ENCODE measurements at places on chromosomes 7 and 10.

- no peak for DNase-seq
These were observed 42.1 kb upstream of the ANAPC16 start for GRCh38 chr10:72173619-72174296.

DNA sequence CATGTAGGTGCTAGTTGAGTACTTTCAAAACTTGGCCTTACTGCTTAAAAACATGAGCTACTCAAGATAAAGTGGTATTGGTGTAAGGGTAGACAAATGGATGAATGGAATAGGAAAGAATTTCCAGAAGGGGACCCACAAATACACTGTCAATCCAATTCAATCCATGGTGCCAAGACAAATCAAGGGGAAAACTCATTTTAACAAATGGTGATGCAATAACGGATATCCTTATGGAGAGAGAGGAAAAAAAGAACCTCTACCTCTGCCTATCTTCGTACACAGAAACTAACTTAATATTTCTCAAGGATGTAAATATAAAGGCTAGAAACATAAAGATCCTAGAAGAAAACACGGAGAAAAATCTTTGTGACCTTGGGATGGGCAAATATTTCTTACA is 123.8 kb upstream of the RSU1 start:
- DNase-seq: no peak

DNA sequence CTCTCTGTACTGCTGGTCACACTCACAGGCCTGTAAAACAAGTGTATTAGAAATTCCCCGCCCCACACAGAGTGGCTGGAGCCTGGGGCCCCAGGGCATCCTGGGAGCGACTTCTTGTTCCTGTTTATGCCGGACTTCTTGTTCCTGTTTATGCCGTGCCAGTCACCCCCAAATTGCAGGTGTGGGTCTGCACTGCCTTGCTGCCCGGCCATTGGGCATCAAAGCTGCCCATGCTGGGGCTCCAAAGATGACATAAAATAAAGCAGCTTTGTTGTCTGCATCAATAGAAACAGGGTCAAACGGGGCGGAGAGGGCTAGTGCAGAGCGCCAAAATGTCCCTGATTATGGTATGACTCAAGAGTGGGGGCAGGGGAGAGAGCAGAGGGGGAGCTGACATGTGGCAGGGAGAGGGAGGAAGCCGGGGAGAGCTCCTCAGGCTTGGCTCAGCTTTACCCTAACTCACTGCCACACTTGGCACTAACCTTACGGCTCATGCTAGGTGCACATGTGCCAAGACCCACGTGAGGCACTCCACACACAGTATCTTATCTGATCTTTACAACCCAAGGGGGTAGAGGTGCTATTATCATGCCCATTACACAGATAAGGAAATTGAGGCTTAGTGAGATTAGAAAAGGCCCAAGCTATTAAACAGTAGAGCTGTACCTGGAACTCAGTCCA is 98.4 kb downstream of the PIP4K2A start:
- DNase-seq: no peak

- no peak for DNase-seq
These were observed 55.9 kb downstream of the ITIH5 start for GRCh38 chr10:7610651-7611389.

GRCh38 chr10:93518531-93518930 is 22.1 kb downstream of the CEP55 start:
- DNase-seq: no peak

- no peak for DNase-seq
These were observed 174.5 kb upstream of the KLF14 start for GRCh38 chr7:130908345-130909160.

DNA sequence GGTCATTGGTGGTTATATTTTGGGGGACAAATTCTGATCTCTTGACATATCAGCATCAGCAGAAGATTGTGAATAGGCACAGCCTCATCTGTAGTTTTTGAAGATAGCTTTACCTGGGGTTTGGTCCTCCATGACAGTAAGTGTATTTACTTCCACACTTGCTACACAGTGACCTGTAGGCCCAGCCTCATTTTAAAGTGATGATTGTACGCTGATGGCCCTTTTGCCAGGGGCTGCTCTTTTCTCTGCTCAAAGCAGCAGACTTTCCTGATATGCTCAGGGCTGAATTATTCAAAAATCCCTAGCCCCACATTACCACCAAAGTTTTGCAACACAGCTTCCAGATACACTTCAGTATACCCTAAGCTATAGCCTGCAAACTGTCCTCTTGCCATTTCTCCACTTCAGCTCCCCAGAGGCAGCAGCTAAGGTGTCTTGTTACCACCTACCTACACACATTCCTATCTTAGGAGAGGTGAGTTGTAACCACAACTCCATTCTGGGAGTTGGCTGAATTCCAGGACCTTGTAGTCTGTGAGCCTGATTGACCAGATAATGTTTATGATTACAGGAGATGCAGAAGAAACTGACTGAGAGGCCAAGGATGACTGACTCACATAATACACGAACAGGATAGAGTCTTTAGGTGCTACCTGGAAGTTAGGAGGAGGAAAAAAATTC is 6.0 kb downstream of the ASB4 start:
- DNase-seq: no peak

DNA sequence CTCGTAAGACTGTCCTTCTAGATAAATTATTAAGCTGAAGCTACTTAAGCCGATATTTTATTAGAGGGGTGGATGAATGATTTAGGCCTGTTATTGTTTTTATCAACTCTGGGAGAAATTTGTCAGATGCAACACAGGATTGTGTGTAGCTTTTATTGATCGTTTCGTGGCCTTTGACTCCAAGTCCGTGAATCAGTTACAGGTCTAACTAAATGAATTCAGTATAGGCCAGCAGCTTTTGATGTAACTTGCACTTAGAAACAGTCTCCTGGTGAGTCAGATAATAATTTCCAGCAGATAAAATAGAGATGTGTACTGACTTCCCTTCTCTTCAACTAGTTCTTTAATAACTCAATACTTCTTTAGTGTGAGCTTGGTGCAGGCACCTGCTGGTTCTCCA is 341.7 kb upstream of the SMIM30 start:
- DNase-seq: no peak

- DNase-seq: no peak
These were observed 23.5 kb downstream of the POLL start for GRCh38 chr10:101564490-101564991.

- DNase-seq: no peak
These were observed 17.2 kb upstream of the SEMA3D start for GRCh38 chr7:85204061-85204460.

GRCh38 chr10:57964351-57964750 is 303.3 kb downstream of the IPMK start:
- no peak for DNase-seq

DNA sequence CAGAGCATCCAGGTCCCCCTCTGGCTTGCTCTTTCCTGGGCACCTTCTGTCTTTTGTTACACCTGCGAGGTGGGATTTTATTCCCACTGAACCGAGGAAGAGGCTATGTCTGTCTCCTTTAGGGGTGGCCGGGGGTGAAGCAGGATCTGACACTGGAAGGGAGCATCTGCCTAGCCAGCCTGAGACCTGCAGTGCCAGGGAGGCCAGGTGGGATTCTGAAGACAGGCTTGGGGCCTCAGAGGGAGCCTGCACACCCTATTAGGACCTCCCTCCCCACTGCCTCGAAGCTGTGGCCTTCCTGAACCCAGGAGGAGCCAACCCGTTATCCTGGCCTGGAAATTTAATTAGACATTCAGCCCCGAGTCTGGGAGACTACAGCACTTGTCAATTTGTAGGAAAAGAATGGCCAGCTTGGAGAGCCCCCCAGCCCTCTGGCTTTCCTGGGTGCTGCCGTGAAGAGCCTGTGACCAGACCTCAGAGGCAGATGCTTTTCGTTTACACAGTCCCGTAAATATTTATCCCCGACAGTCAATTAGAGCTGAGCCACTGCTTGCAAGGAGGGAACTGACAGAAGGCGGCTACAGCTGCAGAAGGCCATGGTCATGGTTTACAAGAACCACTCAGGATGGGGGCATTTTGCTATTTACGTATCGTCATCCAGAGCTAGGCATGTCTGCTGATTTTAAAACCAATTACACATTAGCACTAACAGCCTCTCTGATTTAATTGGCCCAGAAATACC is 19.7 kb downstream of the CHAT start:
- DNase-seq: no peak

DNA sequence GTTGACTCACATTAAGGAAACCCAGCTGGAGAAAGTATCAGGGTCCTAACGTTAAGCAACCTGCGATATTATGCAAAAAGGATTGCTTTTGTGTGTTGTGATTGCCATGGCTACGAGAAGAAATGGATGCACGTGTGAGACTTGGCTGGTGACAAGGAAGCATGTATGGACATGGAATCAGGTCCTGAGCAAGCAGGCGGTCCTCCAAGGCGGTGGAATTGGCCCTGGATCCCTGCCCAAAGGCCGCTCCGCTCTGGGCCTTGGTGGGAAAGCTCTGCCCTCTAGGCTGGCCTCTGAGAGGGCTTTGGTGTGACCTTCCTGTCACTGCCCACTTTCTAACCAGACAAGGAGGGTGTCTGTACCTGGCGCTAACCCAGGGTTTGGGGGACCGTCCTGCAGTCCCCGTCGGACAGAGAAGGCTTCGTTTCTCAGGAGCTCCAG is 192.1 kb downstream of the EBF3 start:
- DNase-seq: no peak

DNA sequence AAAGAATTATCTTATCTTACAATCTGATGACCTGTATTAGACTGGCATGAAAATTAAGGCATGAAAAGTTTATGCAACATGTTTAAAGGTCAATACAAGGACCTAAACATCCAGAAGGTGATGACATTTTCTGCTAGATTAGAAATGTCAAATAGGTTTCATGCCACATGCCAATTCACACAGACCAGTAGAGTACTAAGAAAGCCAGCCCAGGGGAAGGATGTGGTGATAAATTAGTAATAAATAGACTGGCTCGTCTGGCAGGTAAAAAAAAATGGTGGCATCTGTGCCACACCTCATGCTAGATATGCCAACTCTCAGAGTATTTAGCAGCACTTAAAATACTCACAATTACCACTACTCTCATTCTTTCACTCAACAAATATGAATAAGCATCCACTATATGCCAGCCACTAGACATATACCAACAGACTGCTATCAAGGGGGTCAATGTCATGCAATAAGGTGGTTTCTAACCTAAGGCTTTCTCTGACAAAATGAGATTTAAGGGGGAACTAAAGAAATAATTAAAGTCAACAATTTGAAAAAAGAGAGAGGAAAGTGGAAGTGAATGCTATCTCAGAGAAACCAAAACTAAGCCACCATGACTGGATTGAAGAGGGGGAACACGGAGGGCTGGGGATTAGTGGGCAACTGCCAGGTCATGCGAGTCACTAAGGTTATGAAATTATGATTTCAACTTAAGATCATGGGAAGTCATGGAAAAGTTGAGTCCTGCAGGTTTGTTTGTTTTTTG is 83.5 kb downstream of the SGMS1 start:
- no peak for DNase-seq

- DNase-seq: no peak
These were observed 149.8 kb downstream of the DOCK4 start for GRCh38 chr7:112056409-112056808.

DNA sequence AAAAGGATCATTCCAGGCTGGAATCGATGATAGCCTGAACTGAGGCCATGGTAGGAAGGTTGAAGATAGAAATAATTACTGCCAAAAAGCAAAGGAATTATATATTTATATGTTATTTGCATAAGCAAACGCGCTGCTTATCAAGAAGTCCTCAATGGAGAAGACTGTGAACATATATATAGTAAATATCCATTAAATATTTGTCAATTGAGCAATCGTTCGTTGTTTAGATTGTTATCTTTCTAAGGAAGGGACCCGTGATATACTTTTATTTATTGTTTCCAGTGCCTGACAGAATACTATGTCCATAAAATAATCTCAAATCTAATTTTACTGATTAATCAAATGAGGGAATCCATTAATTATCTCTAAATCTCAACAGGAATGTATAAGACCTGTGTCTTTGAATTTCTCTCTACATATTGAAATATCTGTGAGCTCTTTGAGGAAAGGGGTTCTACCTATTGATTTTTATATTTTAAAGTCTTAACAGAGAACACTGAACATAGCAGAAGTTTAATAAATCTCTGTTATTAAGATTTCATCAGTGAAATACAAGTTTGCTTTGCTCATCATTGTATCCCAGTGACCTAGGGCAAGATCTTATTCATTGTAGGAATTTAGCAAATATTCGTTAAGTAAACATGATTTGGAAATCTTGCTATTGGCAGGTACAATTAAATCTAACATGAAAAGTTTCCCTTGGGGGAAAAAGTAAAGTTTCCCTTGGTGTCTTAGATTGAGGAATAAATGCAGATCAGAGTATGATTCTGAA is 12.0 kb upstream of the HERC4 start:
- DNase-seq: no peak

- DNase-seq: no peak
These were observed 95.3 kb downstream of the HOXA1 start for GRCh38 chr7:27000496-27000895.

DNA sequence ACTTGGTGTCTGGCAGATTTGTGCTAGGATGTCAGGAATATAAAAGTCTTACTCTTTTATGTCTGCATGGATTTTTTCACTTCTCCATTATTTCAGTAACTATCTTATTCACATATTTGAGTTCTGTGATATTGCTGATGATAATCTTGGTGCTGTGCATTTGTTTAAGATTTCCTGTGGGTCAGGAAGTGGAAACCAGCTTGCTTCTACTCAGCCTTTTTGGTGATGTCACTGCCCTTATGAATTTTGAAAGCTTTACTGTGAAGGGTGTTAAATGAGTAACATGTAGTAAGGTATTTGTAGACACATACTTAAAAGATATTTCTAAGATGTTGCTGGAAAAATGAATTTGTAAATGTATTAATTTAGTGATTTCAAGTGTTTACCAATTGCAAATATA is 69.5 kb upstream of the VOPP1 start:
- DNase-seq: no peak

- DNase-seq: no peak
These were observed 784.5 kb upstream of the IGFBP3 start for GRCh38 chr7:46705386-46706255.

DNA sequence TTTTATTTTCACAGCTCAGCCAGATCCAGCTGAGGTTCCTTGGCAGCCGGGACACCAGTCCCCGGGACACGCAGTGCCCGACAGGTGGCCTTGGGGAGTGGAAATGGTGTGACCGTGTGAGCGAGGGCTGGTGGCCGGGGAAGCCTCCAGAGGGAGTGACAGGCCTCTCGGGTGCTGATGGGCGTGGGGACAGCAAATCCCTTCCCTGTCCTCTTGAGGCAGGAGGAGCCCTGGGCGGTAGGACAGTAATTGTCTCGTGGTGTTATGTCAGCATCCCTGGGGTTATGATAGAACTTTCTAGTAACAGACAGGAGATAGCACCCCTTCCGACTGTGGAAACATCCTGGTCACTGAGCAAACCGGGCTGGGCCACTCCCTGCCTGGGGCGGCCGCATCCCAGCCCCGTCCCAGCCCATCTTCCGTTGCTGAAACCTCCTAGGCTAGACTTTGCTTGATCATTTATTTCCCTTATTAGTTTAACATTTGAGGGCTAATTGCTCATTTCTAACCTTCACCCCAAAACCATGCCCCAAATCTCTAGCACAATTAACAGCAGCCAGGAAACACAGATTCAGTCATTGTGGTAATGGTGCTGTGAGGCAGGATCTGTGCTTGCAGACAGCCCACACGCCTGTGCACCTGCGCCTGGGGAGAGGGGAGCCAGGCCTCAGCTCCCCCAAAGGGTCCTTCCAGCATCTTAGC is 63.3 kb downstream of the ELFN1 start:
- no peak for DNase-seq
